ENCODE measurements at places on chromosomes 7 and 10. TPM values are rescaled to one million over a fixed set of nuclear protein-coding genes. Genes with fewer than 3 reads are reported as not detected.

DNA sequence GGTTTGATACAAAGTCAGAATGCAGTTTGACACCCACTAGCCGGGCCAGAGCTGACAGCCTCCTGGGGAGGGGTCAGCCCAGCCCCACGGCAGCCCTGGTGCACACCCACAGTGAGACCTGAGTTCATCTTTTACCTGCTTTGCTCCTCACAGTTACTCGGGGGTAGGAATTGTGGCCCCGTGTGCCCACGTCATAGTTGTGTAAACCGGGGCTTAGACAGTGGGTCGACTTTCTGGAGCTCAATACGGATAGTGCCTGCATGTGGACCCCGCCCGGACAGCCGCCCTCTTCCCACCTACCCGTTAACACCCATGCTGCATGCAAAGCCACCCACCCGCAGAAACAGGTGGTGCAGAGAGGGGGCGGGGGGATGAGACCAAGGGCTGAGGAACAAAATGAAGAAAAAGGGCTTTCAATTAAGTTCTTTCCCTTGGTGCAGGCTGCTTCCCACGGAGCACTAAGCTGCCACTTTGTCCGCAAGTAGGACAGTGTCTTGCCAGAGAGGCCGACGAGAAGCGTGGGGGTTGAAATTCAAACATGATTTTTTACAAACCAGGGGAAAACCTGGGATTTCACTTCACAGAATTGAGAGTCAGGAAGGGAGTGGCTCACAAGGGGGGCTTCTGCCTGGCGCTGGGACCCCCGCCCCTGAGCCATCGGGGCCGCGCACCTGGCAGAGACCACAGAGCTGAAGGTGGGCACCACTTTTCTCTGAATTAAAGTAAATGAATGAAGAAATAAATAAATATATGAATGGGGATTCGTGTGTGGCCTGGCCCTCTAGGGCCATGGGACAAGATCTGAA, 24.6 kb upstream of the FOXL3 start:
- no peak overlapping the region for H3K27ac ChIP-seq
- no peaks in the 10 kb centered on the region for H3K4me1 ChIP-seq
- H3K27me3 ChIP-seq = no peaks in the 10 kb centered on the region
- no peak overlapping the region for H3K4me3 ChIP-seq
- no peaks in the 10 kb centered on the region for H3K36me3 ChIP-seq

NPSR1 gene
- total RNA-seq = not detected

CHRM2 gene
- 0.55 TPM for total RNA-seq

SORBS1 gene
- total RNA-seq = 20.0 TPM

GRCh38 chr10:42887734-42888503, 105.3 kb downstream of the BMS1 start:
- H3K27me3 ChIP-seq = no peaks in the 10 kb centered on the region
- no peaks in the 10 kb centered on the region for H3K36me3 ChIP-seq
- no peak overlapping the region for H3K27ac ChIP-seq
- H3K4me3 ChIP-seq = no peak overlapping the region
- no peaks in the 10 kb centered on the region for H3K4me1 ChIP-seq
- no peak for DNase-seq

- no peaks in the 10 kb centered on the region for H3K36me3 ChIP-seq
- no peaks in the 10 kb centered on the region for H3K4me1 ChIP-seq
- DNase-seq = no peak
- H3K27me3 ChIP-seq = no peaks in the 10 kb centered on the region
- H3K4me3 ChIP-seq = no peak overlapping the region
- no peak overlapping the region for H3K27ac ChIP-seq
Measured at GRCh38 chr7:159115601-159116501, 28.8 kb downstream of the VIPR2 start.

DNA sequence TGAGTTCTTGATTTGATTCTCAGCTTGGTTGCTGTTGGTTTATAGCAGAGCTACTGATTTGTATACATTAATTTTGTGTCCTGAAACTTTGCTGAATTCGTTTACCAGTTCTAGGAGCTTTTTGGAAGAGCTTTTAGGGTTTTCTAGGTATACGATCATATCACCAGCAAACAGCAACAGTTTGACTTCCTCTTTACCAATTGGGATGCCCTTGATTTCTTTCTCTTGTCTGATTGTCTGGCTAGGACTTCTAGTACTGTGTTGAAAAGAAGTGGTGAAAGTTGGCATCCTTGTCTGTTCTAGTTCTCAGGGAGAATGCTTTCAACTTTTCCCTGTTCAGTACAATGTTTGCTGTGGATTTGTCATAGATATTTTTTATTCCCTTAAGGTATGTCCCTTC, 86.2 kb downstream of the PLXDC2 start:
- H3K4me1 ChIP-seq = no peaks in the 10 kb centered on the region
- H3K4me3 ChIP-seq = no peak overlapping the region
- H3K36me3 ChIP-seq = no peaks in the 10 kb centered on the region
- no peaks in the 10 kb centered on the region for H3K27me3 ChIP-seq
- no peak for DNase-seq

PPRC1 gene
- 50.1 TPM for total RNA-seq

ACTR3C gene
- total RNA-seq = 8.3 TPM

MAGI2 gene
- 20.1 TPM for total RNA-seq

- H3K27me3 ChIP-seq = no peaks in the 10 kb centered on the region
- no peak overlapping the region for H3K4me3 ChIP-seq
- H3K4me1 ChIP-seq = peaks cover 1% of the 10 kb centered on the region
Measured at GRCh38 chr7:7857143-7857583, 111.4 kb upstream of the GLCCI1 start.

CCDC71L gene
- 30.1 TPM for total RNA-seq

DNA sequence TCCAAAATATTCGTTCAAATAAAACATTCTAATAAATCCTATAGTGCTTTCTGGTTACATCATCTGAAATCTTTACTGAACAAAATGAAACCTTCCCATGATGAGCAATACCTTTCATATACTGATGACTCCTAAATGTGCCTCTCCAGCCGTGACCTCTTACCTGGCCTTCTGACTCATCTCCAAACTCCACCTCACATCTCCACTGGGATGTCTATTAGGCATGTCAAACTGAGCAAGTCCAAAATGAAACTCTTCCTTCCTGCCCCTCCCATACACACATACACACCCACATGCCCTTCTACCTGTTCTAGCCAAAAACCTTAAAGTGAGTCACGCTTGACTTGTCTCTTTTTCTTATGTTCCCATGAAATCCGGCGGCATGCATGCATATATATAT, 22.9 kb downstream of the GSAP start:
- no peak overlapping the region for H3K27ac ChIP-seq
- no peaks in the 10 kb centered on the region for H3K4me1 ChIP-seq
- no peak overlapping the region for H3K4me3 ChIP-seq
- no peaks in the 10 kb centered on the region for H3K27me3 ChIP-seq
- no peaks in the 10 kb centered on the region for H3K36me3 ChIP-seq

DNAJC2 gene
- total RNA-seq = 18.3 TPM

DNA sequence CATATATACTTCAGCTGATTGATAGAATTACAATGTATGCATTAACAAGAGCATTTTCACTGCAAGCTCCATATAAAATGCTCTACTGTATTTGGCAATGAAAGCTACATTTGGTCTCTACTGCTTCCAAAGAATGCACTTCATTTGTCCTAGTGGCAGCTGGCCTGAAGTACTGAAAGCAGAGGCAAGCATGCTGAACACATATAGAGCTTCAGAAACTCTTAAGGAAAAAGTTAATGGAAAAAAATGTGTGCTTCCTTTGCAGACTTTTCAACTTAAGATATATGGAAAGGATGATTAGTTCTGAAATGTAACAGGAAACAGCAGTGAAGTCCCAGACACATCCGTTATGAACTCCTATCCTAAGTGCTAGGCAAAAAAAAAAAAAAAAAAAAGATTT, 537.1 kb upstream of the POM121L12 start:
- no peaks in the 10 kb centered on the region for H3K36me3 ChIP-seq
- no peak overlapping the region for H3K4me3 ChIP-seq
- H3K27ac ChIP-seq = no peak overlapping the region
- H3K4me1 ChIP-seq = no peaks in the 10 kb centered on the region

DNA sequence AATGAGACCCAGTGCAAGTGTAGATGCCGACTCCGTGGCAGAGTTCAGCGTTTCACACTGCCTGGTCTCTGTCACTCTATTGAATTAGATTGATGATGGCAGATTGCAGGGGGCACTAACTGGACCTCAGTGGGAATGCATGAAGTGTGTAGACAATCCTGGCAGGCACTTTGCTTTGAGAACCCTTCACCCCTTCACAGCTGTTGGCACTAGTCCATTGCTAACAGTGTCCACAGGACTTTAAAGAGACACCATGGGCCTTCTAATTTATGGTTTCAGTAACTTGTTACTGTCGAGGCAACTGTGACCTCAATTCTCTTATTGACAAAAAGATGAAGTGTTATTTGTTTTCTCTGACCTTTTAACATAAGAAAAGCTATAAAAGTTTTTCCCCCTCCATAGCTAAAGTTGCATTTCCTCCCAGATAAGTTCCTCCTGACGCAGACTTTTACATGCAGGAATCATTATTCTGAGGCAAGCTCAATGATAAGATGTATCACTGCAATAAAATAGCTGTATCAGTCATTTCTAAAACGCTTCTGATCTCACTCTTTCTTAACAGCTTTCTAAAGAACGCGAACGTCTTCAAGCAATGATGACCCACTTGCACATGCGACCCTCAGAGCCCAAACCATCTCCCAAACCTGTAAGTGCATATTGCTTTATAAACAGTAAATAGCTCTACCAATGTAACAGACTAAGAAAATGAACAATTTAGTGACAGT, 238.9 kb downstream of the FOXP2 start:
- H3K4me3 ChIP-seq = no peak overlapping the region
- H3K27me3 ChIP-seq = no peaks in the 10 kb centered on the region
- no peak overlapping the region for H3K27ac ChIP-seq
- no peak for DNase-seq

SLC16A12 gene
- total RNA-seq = 4.7 TPM

DNA sequence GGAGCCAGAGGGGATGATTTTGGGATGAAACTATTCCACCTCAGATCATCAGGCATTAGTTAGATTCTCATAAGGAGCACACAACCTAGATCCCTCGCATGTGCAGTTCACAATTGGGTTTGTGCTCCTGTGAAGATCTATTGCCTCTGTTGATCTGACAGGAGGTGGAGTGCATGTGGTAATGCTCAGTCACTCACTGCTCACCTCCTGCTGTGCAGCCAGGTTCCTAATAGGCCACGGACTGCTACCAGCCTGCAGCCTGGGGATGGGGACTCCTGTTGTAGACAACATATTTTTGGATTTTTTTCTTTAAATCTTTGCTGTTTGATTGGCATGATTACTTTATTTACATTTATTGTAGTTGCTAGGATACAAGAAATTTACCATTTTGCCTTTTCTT, 765.0 kb downstream of the INHBA start:
- no peaks in the 10 kb centered on the region for H3K36me3 ChIP-seq
- no peaks in the 10 kb centered on the region for H3K4me1 ChIP-seq
- peaks cover 2% of the 10 kb centered on the region for H3K27me3 ChIP-seq
- no peak overlapping the region for H3K4me3 ChIP-seq

GRCh38 chr10:116756277-116756676, 13.9 kb upstream of the HSPA12A start:
- no peaks in the 10 kb centered on the region for H3K36me3 ChIP-seq
- peaks cover 5% of the 10 kb centered on the region for H3K4me1 ChIP-seq
- DNase-seq = no peak

- no peaks in the 10 kb centered on the region for H3K4me1 ChIP-seq
- DNase-seq = no peak
- H3K27ac ChIP-seq = no peak overlapping the region
- H3K36me3 ChIP-seq = no peaks in the 10 kb centered on the region
- H3K27me3 ChIP-seq = no peaks in the 10 kb centered on the region
Measured at GRCh38 chr7:1380231-1380815, 78.9 kb downstream of the MICALL2 start.

- DNase-seq = no peak
- H3K27ac ChIP-seq = no peak overlapping the region
- H3K4me1 ChIP-seq = no peaks in the 10 kb centered on the region
- H3K27me3 ChIP-seq = no peaks in the 10 kb centered on the region
- H3K4me3 ChIP-seq = no peak overlapping the region
Measured at GRCh38 chr7:20395104-20395503, 64.4 kb downstream of the ITGB8 start.

DNA sequence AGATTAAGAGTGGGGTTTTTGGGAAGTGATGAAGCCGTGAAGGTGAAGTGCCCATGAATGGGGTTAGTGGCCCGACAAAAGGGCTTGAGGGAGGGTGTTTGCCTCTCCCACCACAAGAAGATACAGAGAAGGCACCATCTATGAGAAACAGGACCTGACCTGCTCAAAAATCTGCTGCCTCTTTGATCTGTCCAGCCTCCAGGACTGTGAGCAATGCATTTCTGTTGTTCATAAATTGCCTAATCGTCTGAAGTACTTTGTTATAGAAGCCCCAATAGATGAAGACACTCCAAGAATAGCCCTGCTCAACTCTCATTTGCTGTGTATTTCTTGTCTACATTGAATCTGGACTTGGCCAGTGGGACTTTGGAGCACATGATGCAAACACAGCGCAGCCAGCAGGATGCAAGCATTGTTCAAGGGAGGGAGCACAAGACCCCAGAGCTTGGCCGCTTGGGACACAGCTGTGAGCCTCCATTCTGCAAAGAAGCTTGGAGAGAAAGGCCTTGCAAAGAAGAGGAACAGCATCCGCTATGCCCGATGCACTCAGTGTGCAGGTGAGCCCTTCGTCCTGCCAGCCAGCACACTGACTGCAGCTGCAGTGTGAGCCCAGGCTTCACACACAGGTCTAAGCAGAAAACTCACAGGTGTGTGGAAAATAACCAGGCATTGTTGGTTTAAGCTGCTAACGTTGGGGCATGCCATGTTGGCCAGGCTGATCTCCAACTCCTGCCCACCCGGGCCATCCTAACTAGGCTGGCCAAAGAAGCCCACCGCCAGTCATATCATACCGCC, 73.2 kb upstream of the KLF6 start:
- no peaks in the 10 kb centered on the region for H3K27me3 ChIP-seq
- H3K4me1 ChIP-seq = peaks cover 11% of the 10 kb centered on the region
- no peaks in the 10 kb centered on the region for H3K36me3 ChIP-seq
- H3K4me3 ChIP-seq = no peak overlapping the region
- H3K27ac ChIP-seq = no peak overlapping the region

Measured in ovary (tissue), 10 donors.